Stimulated activated CD4-positive, alpha-beta T cell treated with anti-CD3 and anti-CD28 coated beads, Interleukin-15, amount 100 ng/mL, for 1 hour (primary cell): ENCODE measurements at places on chromosomes 1 and 21.

DNA sequence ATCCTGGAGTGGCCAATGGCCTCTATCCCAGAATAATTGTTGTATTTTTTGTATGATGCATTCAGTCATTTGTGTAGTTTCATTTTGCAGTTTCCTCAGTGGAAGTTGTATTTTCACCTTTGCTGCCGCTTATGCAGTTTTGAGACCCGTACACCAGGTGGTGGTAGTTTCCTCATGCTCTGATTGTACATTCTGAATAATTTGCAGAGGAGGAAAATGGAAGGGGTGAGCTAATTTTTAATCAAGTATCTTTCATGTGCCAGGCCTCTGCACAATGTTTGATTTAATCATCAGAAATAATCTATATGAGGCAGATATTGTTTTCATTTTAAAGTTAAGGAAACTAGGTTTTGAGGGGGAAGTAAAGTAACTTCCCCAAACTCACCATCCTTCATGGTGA is 29.5 kb downstream of the HLX start:
- DNase-seq, result no peak

DNA sequence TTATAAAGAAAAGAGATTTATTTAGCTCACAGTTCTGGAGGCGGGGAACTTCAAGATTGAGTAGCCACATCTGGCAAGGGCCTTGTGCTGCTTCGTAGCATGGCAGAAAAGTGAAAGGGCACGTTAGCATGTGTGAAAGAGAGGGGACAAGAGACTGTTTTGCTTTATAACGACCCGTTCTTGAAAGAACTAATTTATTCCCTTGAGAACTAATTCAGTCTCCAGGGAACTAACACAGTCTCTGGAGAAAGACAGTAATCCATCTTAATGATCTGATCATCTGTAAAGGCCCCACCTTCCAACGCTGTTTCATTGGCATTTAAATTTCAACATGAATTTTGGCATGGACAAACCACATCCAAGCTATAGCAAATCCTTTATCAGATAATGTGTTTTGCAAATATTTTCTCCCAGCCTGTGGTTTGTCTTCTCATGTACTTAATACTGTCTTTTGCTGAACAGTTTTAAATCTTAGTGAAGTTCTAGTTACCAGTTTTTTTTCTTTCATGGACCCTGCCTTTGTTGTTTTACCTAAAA is 26.1 kb downstream of the MTR start:
- DNase-seq, result no peak

GRCh38 chr1:7047866-7048265 is 262.6 kb downstream of the CAMTA1 start:
- no peak for DNase-seq

DNA sequence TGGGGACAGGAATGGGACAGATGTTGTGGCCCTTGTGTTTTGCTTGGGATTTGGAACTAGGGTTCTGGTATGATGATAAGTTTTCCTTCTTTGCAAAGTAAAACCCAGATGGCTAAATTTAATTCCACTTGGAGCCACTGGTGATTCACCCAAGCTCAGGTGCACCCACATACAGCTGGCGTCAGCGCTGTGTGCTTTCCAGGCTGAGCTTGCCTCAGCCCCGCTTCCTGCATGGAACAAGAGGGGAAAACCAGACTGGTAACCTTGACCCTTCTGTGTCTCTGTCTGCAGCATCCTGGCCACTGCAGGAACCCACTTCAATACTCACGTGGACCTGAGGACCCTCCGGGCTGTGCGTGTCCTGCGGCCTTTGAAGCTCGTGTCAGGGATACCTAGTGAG is 94.2 kb downstream of the CACNA1E start:
- no peak for DNase-seq

- no peak for DNase-seq
Measured at GRCh38 chr1:151867765-151868411, 14.4 kb upstream of the THEM5 start.
